ENCODE measurements at places on chromosomes 6 and 20.

DNA sequence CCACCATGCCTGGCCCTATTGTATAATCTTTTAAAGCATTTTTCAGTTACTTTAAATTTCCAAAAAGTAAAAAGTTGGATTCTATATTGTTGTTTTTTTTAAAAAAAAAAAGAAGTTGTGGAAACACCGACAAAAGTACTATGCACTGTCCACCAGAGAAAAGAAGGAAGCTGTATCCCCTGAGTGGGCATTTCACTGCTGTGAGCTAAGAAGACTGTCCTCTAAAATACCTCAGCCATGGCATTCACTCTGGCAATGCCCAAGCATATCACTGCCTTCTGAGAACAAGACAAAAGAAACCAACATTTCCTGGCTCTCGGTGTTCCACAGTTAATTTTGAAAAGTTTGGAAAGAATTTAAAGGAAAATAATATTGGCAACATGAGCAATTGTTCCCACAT, 117.8 kb downstream of the IPCEF1 start:
- DNase-seq: peak; percentile 36

DNA sequence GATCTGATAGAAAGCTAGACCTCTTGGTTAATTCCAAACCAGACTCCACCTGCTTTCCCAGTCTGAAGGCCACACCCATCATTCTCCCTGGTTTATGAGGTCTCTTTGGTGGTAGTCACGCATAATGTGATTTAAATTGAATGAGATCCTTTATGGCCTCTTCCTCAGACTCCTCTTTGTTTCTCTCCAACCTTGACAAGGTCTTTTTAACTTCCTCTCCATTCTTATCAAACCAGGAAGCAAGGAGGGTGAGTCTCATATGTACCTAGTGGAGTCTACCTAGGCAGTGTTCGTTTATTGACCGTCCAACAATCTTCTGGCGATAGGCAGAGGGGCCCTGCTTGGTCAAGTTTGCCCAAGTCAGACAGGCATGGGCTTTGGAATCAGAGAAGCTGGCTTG, 184.2 kb upstream of the LAMP5 start:
- DNase-seq: no peak

DNA sequence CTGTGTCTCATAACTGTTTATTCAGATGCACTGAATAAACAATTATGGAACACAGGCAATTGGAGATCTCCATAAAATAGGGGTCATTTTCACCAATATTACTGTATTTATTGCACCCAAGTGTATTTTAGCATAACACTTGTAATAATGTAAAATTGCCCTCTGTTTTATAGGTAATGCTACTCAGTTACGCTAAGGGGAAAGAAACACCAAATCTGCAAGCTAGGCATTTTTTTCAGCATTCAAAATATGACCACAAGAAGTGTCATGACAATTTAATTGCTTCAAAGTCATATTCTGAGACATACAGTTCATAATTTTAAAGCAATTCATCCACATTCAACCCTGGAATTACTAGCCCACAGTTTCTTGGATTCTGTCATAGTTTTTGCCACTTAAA, 643.2 kb upstream of the NOX3 start:
- DNase-seq: no peak

- peak; percentile 27 for DNase-seq
These were observed 98.8 kb downstream of the SASH1 start for GRCh38 chr6:148441454-148441911.

GRCh38 chr20:47062226-47062890, 167.7 kb downstream of the EYA2 start:
- no peak for DNase-seq

DNA sequence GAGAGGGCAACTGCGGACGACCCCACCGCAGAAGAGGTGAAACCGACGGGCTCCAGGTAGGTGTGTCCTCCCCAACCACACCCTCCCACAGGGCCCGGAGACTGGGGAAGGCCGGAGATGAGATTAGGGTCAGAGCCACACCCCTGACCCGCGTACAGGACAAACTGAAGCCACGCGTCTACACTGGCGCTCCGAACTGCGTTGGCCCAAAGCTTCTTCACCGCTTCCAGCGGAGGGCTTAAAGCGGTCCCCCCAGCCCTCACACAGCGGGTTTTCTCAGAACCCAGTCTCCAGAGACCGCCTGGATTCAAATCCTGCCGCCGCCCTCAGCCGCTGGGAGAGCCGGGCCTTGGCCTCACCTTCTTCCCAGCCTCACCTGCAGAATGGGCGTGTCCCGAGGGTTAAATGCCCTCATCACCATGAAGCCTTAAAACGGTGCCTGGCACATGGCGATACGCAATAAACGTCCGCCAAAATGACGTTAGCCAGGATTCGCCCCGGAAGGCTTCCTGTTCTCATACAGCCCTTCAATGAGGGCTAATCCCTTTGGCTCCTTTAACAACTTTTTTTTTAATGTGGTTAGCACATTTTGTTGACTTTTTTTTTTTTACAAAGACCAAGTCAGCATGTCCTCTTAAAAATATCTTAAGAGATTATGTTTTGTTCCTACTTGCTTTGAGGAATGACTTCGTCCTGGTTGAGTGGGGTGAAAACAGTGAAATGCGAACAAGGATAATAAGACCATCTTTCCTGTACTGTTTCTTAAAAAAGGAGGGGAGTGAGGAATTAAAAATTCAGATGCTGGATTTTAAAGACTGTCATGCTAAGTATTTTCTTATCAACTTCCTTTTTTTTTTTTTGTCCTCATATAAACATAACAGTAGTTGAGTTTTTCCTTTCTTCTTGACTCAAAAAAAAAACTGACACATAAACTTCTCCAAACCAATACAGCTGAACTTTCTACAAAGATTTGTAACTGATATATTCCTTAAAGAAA, 15.1 kb upstream of the ZNF217 start:
- peak; percentile 47 for DNase-seq

DNA sequence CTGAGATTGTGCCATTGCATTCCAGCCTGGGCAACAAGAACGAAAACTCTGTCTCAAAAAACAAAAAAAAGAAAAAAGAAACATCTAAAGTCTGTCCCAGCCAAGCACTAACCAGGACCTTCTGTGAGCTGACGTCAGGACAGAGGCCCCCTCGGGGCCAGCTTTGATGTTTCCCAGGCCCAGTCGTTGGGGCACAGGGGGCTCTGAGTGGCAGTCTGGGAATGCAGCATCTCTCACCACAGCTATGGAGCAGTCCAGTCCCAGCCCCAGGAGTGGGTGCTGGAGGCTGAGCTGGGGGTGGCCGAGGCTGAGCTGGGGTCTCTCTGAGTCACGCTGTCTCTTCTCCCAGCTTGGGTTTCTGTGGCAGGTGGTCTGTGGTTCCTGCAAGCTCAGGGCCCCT, 46.0 kb upstream of the SRF start:
- DNase-seq: no peak

GRCh38 chr6:143701349-143702234, 23.8 kb downstream of the PHACTR2 start:
- DNase-seq: no peak

- DNase-seq: no peak
These were observed 170.2 kb downstream of the SCP2D1 start for GRCh38 chr20:18983796-18984195.

DNA sequence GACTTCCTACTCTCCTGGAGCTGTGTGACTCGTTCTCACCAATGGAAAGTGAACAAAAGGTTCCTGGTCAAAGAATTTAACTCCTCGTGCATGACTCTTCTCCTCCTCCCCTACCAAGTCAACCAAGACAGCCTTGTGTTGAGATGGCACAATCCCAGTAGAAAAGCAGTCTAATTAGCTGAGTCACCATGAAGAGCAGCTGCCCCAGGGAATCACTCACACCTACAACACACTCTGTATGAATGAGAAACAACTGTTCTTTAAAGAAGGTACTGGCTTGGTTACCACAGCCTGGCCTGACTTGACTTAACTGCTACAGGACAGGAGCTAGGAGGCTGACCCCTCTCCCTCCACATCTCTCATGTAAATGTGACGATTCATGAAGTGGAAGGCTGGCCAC, 2.9 kb upstream of the HLA-DOB start:
- DNase-seq: no peak

GRCh38 chr6:30806581-30807183, 62.3 kb upstream of the IER3 start:
- no peak for DNase-seq

GRCh38 chr20:1165521-1165920, 19.3 kb downstream of the TMEM74B start:
- no peak for DNase-seq

- DNase-seq: no peak
These were observed 160.6 kb downstream of the TMEM200A start for GRCh38 chr6:130526466-130526865.

DNA sequence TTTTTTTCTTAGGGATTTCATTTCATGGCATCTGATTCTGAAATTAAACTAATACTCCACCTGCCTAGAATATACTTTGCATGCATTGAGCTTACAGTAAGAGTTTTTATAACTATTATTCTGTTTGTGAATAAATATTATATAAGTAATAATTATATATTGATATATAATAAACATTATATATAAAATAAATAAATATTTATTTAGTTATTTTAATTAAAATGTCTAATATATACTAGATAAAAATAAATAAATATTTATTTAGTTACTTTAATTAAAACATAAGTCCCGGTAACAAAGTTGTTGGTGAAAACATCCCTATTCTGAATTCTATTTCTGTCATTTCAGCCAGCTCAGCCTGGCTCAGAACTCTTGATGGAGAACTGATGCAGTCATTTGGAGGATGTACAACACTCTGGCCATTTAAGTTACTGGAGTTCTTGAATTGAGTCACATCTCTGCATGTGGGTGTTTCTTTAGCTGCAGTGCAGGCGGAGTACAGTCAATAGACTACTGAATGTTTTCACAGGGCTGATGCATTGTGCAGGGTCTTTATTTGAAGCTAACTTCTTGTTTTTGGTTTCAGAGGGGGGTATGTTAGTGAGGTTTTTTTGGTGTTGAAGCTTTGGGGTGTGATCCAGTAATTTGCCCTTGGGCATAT, 508.9 kb upstream of the ADGRB3 start:
- no peak for DNase-seq
